ENCODE measurements at places on chromosomes 6 and 20.

GRCh38 chr6:34508425-34508824 lies 42.5 kb downstream of the PACSIN1 start:
- no peak for DNase-seq

- no peak for DNase-seq
Measured at GRCh38 chr20:8964959-8965562, 103.8 kb upstream of the PLCB4 start.

DNA sequence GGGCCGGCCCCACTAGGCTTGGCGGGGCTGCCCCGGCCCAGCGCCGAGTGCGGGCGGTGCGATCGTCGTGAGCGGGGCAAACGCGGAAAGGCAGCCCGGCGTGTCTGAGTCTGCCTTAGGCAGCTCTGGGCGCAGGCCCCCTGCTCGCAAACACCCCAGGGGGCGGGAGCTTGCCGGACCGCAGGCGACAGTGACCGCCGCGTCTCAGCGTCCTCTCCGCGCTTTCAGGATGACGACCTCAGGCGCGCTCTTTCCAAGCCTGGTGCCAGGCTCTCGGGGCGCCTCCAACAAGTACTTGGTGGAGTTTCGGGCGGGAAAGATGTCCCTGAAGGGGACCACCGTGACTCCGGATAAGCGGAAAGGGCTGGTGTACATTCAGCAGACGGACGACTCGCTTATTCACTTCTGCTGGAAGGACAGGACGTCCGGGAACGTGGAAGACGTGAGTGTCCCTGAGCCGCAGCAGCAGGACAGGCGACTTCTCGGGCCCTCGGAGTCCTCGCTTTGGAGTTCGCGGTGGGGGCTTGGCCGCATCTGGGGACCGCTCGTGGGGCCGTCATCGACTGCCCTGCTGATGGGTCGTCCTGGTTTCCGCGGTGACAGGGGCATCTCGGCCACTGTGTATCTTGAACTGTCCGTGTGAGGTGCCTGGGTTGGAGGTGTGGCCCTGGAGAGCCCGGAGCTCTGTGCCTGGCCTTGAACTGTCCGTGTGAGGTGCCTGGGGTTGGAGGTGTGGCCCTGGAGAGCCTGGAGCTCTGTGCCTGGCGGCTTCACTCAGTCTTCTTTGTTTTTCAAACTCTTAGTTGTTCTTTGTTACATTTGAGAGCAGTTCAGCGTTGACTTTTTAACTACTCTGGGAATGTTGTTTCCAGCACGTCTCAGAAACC lies 786 bp downstream of the ADRM1 start:
- DNase-seq, result peak; percentile 30

DNA sequence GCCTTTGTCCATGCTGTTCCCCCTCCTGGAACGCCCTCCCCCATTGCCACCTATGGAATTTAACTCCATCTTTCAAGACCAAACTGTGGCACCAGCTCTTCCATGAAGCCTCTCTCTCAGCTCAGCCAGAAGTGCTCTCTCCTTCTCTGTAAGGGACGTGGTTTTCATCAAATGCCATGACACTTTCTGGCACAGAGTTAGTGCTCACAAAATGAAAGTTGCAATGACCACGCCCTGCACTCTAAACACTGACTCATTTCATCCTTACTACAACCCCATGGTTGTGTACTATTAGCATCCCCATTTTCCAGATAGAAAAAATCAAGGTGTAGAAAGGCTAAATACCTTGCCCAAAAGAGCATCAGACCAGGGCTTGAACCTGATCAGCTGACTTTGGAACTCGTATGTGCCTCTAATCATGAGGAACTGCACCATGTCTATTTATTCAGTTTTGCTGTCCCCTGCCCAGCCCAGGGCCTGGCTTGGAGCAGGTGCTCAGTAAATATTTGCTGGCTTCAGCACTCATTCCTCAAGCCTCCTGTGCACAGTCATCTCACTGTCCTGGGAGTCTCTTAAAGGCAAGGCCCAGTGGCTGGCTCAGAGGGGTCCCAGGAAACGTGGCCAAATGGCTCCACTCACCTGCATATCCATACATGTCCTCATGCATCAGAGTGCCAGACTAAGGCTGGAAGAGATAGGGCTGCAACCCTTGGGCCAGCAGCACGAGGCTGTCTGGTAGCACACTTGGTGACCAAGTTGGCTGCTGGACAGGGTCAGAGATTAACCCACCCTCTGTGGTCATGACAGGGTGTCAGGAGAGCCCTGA lies 77.9 kb downstream of the MRPL14 start:
- no peak for DNase-seq

DNA sequence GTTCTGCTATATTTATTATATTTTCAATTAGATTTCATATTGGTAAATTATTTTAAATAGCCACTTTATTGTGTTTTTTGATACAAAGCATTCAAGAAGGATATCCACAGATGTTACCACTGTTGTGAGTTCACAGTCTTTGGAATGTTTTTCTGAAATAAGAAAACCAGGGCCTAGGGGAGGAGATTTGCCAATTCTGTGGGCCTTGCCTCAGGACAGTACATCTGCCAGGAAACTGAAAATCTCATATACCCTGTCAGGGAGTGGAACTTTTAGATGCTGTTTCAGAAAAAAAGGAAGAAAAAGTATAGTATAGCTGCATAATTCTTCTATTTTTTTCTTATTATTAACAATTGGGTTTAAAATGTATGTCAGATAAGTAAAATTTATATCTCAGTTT lies 995.9 kb upstream of the ADGRB3 start:
- no peak for DNase-seq

DNA sequence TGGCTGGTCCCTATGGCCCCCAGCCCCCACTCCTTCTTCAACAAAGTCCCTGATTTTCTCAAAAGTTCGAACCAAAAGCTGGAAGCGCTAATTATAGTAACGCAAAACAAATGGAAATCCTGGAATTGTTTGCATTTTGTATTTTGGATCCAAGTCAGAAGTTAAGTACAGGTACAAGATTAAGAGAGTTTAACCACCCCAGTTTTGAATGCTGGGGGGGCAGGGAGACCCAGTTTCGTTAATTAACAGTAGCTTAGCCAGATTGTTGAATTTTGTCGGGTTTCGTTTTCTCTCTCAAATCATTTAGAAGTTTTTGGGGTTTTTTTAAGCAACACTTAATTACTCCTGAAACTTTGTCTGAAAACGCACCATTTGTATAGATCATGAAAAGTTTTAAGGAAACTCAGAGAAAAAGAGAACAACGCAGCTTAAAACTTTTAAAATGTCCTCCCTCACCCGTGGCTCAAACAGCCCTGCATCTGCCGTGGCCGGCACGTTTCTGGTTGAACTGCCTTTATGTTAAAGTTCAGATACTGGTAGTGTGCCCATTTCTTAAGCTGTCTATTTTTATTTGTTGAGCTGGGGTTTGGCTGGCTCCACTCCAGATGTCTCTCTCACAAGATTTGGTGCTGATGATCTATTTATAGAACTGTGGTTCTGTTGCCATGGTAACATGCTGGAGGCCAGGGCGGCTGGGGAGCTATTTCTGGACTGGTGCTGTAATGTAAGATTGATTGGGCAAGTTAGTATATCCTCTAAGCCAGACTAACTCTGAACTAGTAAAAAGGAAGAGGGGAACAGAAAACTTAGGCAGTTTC lies 55.0 kb downstream of the GNAS start:
- peak; percentile 75 for DNase-seq

- no peak for DNase-seq
Measured at GRCh38 chr6:105501246-105501645, 98.4 kb upstream of the PREP start.

GRCh38 chr6:152246554-152247337 lies 390.4 kb downstream of the SYNE1 start:
- DNase-seq, result no peak

GRCh38 chr6:37725957-37726356 lies 28.3 kb upstream of the MDGA1 start:
- DNase-seq, result no peak

GRCh38 chr6:14817074-14817473 lies 428.8 kb upstream of the JARID2 start:
- no peak for DNase-seq

DNA sequence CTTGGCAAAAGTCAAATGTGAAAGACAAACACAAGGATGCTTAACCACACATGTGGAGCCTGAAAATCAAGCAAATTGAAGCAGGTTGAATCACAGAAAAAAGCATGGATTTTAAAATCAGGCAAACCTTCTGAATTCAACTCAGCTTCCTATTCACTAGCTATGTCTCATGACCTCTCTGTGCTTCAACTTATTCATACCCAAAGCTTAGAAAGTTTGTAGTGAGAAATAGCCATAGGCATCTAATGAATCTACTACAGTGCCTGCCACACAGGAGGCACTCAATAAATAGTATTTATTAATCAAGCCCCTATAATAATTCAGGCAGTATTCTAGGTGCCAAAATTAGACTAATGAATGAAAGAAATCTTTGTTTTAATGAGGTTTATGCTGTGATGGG lies 112.2 kb upstream of the TNFAIP3 start:
- DNase-seq, result no peak

- no peak for DNase-seq
Measured at GRCh38 chr6:76684875-76685274, 612.4 kb upstream of the IMPG1 start.

GRCh38 chr20:20638878-20639277 lies 73.6 kb downstream of the RALGAPA2 start:
- DNase-seq, result no peak

GRCh38 chr6:154622618-154623336 lies 110.4 kb upstream of the SCAF8 start:
- DNase-seq, result no peak

DNA sequence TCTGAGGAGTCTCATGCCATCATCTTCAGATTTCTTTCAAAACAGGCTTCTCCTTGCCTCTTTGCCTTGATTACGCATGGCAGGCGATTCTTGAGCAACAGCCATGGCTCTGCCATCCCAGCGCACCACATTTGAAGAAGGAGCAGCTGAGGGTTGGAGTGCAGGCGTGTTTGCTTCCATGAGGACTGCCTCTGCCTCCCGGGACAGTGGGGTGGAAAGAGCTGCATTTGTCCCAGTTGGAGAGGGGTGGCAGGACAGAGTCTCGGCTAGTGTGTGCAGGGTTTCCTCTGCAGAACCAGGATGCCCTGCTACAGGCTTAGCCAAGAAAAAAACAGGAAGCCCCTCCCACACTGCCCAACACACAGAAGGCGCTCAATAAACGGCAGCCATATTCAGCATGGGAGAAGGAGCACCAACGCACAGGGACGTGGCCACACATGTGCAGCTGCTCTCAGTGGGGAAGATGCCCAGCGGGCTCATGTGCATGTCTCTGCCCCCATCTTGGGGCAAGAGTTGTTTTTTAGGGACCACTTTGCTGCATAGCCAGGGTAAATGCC lies 36.6 kb downstream of the IRF4 start:
- DNase-seq, result no peak

DNA sequence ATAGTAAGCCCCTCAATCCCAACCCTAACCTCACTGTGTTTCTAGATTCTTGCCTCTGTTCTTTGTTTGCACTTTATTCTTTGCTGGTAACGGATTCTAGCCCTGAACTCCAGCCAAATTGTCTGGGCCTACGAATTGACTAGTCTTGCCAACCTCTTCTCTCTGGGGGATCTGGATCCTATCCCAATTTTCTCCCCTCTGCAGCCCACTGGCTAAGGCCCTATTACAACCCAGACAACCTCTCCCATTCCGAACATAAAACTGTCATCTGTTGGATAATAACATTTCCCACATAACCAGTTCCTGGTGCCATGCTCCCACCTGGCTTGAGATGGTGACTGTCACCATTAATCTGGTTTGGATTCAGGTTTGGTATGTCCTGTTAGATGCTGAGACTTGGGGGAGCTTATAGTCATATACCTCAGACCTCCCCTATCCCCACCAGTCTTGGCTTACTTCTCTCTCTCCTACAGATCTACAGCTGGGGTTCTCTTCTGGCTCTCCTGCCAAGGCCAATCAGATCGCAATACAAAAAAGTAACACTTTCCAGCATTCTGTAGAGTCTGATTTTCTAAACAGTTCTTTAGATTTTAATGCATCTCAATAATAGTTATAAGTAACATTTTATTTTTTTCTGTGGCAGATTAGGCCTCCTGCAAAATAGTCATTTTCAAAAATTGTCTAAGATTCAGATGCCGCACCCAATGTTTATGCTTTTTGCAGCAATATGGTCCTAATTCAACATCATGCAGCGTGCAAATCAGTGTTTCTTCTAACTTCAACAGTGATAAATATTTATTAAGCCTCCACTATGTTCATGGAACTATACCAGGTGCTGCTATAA lies 29.8 kb upstream of the AHI1 start:
- DNase-seq, result no peak

GRCh38 chr6:14511061-14511586 lies 393.6 kb downstream of the CD83 start:
- DNase-seq, result no peak

DNA sequence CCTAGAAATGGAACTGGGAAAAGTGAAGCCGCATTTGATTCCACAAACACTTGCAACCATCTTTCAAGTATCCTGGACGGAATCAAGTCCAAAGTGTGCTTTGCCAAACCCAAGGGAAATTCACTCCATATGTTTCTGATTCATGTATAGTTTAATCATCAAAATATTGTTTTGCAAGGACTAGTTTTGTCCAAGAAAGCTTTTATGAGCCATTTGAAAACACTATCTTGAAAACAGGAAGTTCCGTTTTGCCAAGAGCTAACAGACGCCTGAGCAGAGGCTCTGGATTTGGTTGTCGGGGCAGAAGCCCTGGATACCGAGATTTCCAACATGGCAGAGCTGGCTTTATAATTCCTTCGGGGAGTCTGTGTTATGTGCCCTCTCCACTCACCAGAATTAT lies 251.1 kb downstream of the PHACTR1 start:
- no peak for DNase-seq

GRCh38 chr6:143337201-143337949 lies 113.1 kb downstream of the ADAT2 start:
- peak; percentile 56 for DNase-seq

DNA sequence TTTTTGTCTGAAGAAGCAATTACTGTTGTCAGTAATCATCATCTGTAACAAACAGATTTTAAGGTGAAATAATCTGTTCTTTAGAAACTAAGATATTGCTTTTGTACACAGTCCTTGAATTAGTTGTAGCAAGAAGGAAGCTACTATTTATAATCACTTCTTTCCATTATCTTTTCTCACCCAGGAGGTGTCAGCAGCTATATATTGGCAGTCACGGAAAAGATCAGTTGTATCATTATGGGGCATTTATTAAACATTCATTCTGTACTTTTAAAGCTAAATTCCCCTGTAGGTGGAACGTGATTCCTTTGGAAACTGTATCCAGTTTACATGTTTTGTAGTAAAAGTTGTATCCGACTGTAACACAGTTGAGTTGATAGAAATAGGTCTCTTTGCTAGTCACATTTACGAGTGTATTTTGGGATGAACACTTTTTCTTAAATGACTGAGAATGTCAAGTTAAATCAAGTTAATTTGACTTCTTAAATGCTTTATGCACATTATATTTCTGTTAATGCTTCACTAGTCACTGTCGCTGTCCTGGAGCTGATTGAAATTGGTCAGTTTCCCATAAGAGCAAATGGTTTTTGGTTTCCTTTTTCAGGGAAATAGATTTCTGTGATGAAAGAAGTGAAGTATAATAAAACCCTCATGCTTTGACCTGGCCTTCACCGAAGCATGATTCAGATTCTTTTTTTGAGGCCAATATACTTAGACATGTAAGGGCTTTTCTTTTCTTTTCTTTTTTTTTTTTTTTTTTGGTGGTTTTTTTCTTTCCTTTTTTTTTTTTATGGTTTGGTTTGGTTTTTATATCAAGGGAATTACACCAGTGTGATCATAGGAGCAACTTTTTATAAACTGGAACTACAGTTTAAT lies 5.1 kb downstream of the QKI start:
- no peak for DNase-seq
